ENCODE measurements at places on chromosomes 16 and 17.
A peak's percentile ranks its signal among the peaks of the same experiment; 100 is the strongest.

GRCh38 chr17:82531431-82531881 is 11.9 kb downstream of the FOXK2 start:
- no peaks in the 10 kb centered on the region for H3K36me3 ChIP-seq
- no peak overlapping the region for H3K4me3 ChIP-seq
- H3K27me3 ChIP-seq: no peaks in the 10 kb centered on the region
- H3K4me1 ChIP-seq: peaks cover 40% of the 10 kb centered on the region

DNA sequence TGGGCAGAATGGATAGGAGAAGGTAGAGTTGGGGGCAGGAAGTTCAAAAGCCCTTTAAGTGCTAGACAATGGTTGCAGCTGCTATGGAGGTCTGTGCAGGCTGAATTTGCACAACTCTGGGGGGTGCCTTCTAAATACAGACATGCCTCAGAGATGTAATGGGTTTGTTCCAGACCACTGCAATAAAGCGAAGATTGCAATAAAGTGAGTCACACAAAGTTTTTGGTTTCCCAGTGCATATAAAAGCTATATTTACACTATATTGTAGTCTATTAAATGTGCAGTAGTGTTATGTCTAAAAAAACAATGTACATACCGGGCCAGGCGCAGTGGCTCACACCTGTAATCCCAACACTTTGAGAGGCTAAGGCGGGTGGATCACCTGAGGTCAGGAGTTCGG is 60.5 kb upstream of the MYOCD start:
- H3K4me3 ChIP-seq: no peak overlapping the region
- H3K4me1 ChIP-seq: no peaks in the 10 kb centered on the region
- H3K36me3 ChIP-seq: no peaks in the 10 kb centered on the region
- DNase-seq: no peak
- H3K27me3 ChIP-seq: no peaks in the 10 kb centered on the region

- DNase-seq: peak; percentile 15
- peaks cover 21% of the 10 kb centered on the region for H3K4me1 ChIP-seq
- H3K27ac ChIP-seq: peak overlapping the region; percentile 73
- H3K4me3 ChIP-seq: peak overlapping the region; percentile 63
- H3K27me3 ChIP-seq: no peaks in the 10 kb centered on the region
Observed at GRCh38 chr17:76452127-76452659, 759 bp downstream of the UBE2O start.

DNA sequence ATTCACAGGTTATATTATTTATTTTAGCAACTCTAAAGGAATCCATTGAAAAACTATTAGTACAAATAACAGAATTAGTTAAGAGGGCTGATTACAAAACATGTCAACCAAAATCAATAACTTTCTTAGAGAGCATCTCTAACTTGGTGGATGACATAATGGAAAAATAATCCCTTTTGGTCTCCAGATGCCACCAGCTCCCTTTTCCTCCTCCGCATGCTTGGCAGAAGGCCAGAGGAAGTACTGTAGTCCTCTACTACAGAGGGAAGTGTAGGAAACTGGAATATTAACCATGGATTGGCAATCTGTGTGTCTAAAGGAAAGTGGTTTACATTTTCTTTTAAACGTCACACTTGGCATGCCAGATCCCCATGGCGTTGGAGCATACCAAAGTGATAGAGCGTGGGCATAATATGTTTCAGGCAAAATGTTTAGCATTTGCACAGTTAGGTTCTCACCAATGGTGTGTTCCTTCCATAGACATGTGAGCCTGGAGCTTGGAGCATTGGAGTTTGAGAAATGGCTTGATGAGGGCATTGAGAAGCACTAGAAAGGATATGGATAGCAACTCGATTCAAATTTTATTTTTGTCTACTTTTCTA is 106.3 kb downstream of the PRKCB start:
- DNase-seq: no peak
- H3K27ac ChIP-seq: no peak overlapping the region
- no peaks in the 10 kb centered on the region for H3K36me3 ChIP-seq
- no peak overlapping the region for H3K4me3 ChIP-seq

GRCh38 chr16:57699899-57700298 is 5.3 kb downstream of the DRC7 start:
- H3K27ac ChIP-seq: no peak overlapping the region
- no peak for DNase-seq
- H3K36me3 ChIP-seq: no peaks in the 10 kb centered on the region
- H3K4me1 ChIP-seq: no peaks in the 10 kb centered on the region

DNA sequence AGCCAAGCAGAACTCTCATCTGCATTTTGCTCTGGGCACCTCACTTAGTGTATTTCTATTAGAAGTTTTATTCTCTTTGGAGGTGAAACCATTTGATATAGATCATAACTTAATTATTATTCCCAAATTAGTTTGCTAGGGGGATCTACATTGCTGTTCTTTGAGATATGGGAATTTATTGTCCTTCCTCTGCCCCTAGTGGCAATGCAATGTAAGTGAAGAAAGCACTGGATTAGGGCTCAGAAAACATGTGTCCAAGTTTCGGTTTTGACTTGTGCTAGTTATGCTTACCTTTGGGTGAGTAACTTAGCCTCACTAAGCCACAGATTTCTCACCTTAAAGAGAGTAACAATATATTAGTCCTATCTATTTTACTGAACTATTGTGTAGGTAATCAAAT is 2.9 kb downstream of the KRT39 start:
- DNase-seq: no peak
- no peaks in the 10 kb centered on the region for H3K27me3 ChIP-seq
- no peaks in the 10 kb centered on the region for H3K36me3 ChIP-seq
- no peak overlapping the region for H3K27ac ChIP-seq

- peak; percentile 52 for DNase-seq
- no peaks in the 10 kb centered on the region for H3K36me3 ChIP-seq
- no peaks in the 10 kb centered on the region for H3K27me3 ChIP-seq
- peak overlapping the region; percentile 89 for H3K4me3 ChIP-seq
Observed at GRCh38 chr17:78781104-78781892, 775 bp downstream of the CYTH1 start.

DNA sequence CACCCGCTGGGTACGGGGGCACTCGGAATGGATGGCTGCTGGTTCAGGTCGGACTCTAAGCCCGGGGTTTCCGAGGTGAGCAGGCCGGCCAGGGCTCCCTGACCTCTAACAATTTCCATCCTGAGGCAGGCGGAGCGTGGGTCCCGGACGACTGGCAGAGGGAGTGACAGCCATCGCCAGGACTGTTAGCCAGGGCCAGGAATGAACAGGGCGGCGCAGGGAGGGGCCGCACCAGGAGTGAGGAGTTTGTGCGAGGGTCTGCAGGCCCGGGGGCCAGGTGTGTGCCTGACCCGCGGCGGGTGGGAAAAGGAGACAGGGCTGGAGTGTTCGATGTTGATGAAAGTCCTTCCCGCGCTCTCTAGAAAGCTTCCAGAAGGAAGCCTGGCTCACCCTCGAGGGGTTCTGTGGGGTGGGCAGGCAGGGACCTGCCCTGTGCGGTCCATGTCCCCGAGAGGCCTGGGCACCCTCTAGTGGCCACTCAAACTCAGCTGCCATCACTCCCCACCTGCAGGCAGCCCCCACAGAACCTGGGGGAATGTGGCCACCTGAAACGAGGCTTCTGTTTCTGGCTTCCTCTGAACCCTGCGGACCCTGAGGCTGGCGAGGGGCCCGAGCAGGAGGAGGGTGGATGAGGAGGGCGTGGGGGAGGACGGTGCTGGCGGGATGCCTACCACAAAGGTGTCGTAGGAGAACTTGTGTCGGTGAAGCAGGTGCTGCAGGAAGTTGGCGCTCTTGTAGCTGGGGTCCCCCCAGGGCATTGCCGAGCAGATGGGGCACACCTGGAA is 8.2 kb downstream of the RNF166 start:
- peaks cover 33% of the 10 kb centered on the region for H3K36me3 ChIP-seq
- no peak for DNase-seq
- H3K27me3 ChIP-seq: no peaks in the 10 kb centered on the region
- H3K4me1 ChIP-seq: peaks cover 56% of the 10 kb centered on the region
- no peak overlapping the region for H3K4me3 ChIP-seq
- H3K27ac ChIP-seq: no peak overlapping the region

DNA sequence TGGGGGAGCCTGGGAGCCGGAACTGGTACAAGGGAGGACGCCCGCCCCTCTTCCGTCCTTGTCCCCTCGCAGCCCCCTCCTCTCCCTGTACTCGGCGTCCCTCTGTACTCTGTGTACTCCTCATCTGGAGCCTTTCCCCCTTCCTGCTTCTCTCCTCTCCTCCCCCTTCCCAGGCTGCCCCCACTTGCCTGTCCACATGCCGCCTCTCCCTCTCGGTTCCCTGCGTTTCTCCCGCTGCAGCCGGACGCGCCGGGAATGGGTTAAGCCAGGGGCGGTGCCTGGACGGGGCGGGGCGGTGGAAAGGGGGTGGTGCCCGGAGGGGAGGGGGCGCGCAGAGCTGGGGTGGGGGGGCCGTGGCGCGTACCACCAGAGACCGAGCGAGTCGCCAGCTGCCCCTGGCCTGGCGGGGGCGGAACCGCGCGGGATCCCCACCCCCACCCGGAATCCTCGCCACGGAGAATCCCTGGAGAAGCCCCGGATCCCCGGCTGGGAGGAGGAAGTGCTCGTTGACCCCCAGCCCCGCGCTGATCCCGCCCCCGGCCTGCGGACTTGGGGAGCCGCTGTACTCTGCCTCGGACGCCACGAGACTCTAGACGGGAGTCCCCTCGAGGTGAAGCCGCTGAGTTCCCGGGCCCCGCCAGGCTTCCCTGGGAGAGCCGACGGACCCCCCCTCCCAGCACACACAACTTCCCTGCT is 22.6 kb downstream of the GJD3 start:
- H3K27me3 ChIP-seq: no peaks in the 10 kb centered on the region
- peak overlapping the region; percentile 67 for H3K27ac ChIP-seq
- peak overlapping the region; percentile 37 for H3K4me3 ChIP-seq
- no peak for DNase-seq

- no peaks in the 10 kb centered on the region for H3K4me1 ChIP-seq
- H3K27me3 ChIP-seq: peaks cover 4% of the 10 kb centered on the region
- DNase-seq: no peak
- H3K27ac ChIP-seq: no peak overlapping the region
- no peaks in the 10 kb centered on the region for H3K36me3 ChIP-seq
- no peak overlapping the region for H3K4me3 ChIP-seq
Observed at GRCh38 chr16:49970797-49971431, 54.1 kb upstream of the CNEP1R1 start.

DNA sequence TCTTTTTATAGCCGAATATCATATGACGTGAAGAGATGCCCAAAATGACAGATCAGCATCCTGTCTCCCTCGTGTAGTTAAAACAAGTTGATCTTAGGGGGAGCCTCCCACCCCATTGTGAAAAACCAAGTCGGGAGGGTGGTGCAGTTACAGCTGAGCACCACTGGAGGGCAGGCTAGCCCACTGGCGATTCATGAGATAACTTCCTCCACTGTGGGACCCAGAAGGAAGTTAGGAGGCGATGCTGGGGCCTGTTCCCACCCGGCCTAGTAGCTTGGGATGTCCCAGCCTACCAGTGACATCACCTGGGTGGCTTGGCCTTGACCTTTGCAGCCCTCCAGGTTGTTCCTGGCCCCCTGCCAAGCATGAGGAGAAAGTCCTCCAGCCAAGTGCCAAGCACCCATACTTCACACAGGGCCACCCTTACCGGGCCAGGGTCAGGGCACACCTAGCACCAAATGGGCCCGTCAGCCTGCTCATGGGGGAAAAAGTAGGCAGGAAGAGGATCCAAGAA is 8.1 kb upstream of the CPNE2 start:
- no peaks in the 10 kb centered on the region for H3K27me3 ChIP-seq
- H3K4me1 ChIP-seq: peaks cover 12% of the 10 kb centered on the region
- DNase-seq: peak; percentile 78
- no peak overlapping the region for H3K4me3 ChIP-seq
- peaks cover 14% of the 10 kb centered on the region for H3K36me3 ChIP-seq

Measured in CD8-positive, alpha-beta memory T cell (primary cell).